ENCODE measurements at places on chromosomes 4 and X. TPM values are rescaled to one million over a fixed set of nuclear protein-coding genes. Genes with fewer than 3 reads are reported as not detected.

DNA sequence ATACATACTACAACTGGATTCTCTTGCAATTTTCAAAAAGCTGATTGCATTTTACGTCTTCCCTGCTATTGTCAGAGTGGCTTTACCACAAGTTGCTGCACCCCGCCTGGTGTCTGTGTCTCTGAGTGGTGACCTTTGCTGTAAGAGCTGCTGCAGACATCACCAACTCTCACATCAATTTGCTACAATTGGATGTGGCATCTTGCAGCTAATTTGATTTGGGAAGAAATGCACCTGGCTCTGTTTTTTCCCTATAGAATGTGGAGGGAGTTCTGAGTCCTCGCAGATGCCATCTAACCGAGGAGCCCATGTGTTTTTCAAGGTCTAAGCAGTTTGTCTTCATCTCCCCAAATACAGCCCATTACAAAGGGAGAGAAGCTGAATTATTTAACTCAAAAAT lies 73.8 kb upstream of the PHOX2B start:
- H3K27me3 ChIP-seq = no peaks in the 10 kb centered on the region
- H3K36me3 ChIP-seq = no peaks in the 10 kb centered on the region
- H3K4me1 ChIP-seq = no peaks in the 10 kb centered on the region
- no peak overlapping the region for H3K27ac ChIP-seq
- H3K4me3 ChIP-seq = no peak overlapping the region
- DNase-seq = no peak

Gene HPF1
- total RNA-seq = 18.9 TPM

GRCh38 chr4:158111241-158111640 lies 61.6 kb downstream of the GASK1B start:
- no peaks in the 10 kb centered on the region for H3K36me3 ChIP-seq
- H3K4me3 ChIP-seq = no peak overlapping the region
- H3K27ac ChIP-seq = no peak overlapping the region
- no peaks in the 10 kb centered on the region for H3K4me1 ChIP-seq

DNA sequence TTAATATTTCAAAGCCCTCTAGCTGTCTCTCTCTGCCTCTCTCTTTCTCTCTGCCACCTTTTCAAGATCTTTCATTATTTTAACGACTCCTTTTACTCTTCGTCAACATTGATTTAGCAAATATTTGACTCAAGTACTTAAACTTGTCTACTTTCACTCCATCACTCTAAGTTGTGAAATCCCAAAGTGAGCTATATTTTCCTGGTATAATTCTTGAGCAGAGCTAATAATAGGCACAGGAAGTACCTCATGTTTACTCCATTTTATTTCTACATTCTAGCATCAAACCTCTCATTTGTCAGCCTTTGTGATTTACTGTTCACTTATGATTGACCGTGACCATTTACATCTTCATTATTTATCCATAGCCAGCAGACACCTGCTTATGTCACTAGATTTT lies 482.5 kb downstream of the RPA4 start:
- H3K27me3 ChIP-seq = no peaks in the 10 kb centered on the region
- DNase-seq = peak; percentile 36
- H3K4me3 ChIP-seq = no peak overlapping the region
- H3K4me1 ChIP-seq = peaks cover 4% of the 10 kb centered on the region

Gene EPGN
- total RNA-seq = 1.2 TPM

Gene NHS
- 16.8 TPM for total RNA-seq

DNA sequence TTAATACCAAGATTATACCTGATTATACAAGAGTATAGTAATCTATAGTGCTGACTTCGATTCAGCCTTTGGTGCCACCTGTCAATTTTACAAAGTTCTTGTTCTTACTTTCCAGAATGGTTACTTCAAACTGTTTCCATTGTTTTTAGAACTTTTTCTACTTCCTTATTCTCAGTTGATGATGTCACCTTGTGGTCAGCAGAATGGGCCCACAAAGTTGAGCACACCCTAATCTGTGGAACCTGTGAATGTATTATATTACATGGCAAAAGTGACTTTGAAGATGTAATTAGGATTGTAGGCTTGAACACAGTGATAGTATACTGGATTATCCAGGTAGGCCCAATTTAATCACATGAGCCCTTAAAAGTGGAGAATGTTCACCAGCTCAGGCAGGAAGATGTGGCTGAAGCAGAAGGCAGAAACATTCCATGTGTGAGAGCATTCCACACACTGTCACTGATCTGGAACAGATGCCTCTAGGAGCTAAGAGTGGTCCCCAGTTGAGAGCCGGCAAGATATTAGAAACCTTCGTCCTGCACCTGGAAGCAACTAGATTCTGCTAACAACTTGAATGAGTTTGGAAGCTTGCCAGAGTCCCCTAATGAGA lies 6.3 kb upstream of the SGMS2 start:
- H3K36me3 ChIP-seq = no peaks in the 10 kb centered on the region
- H3K27ac ChIP-seq = no peak overlapping the region
- H3K4me3 ChIP-seq = no peak overlapping the region
- peaks cover 6% of the 10 kb centered on the region for H3K4me1 ChIP-seq
- no peaks in the 10 kb centered on the region for H3K27me3 ChIP-seq

DNA sequence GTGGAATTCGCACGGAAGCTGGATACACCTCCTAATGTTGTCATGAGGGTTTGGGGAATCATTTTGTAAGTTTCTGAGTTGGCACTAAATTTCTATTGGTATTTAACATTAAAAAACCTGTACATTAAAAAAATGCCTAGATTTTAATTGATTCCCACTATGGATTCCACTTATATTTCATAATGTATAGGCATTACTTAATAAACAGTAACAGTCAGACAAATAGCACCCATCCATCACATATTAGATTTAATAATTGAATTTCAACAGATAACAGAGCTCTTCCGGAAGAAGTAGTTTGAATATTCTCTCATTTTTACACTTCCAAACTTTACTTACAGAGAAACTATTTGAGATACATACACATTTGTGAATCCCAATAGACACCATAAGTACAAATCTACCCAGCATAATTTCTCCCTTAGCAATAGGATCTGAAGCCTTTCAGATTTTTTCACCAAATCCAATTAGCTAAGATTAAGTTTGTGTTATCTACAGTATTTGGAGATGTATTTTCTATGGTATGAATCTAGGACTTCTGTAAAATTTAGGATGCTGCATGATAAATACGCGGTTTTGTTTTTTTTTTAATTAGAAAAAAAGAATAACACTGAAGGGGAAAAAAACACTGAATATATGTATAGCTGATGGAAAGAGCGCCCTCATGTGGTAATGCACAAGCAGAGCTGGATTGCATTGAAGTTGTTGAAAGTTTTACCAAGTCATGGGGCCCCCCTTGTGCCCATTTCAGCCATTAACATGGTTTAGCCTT lies 12.2 kb upstream of the ODAM start:
- no peak overlapping the region for H3K27ac ChIP-seq
- no peaks in the 10 kb centered on the region for H3K27me3 ChIP-seq
- no peaks in the 10 kb centered on the region for H3K4me1 ChIP-seq
- no peak overlapping the region for H3K4me3 ChIP-seq
- no peaks in the 10 kb centered on the region for H3K36me3 ChIP-seq
- DNase-seq = peak; percentile 26

GRCh38 chrX:15202454-15203177 lies 67.3 kb downstream of the ASB9 start:
- no peak for DNase-seq
- H3K27me3 ChIP-seq = no peaks in the 10 kb centered on the region
- no peaks in the 10 kb centered on the region for H3K4me1 ChIP-seq
- H3K4me3 ChIP-seq = no peak overlapping the region
- H3K36me3 ChIP-seq = no peaks in the 10 kb centered on the region

DNA sequence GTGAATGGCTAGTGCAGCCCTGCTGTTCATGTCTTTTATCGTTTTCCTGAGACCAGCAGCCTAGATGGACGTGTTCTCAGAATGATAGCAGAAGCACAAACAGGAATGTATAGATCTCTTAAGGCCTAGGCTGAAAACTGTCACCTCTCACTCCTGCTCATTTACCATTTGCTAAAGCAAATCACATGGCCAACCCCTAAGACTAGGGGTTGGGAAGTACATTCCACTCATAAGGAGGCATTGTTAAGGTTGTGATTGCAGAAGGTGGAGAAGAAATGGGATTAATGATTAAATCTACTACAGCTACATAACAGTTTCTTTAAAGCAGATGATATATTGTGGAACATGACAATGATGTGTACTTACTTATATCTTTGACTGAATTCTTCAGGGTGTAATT lies 536.8 kb upstream of the FTHL17 start:
- peak overlapping the region; percentile 58 for H3K27ac ChIP-seq
- no peaks in the 10 kb centered on the region for H3K36me3 ChIP-seq
- H3K4me1 ChIP-seq = no peaks in the 10 kb centered on the region
- H3K4me3 ChIP-seq = no peak overlapping the region
- no peak for DNase-seq

DNA sequence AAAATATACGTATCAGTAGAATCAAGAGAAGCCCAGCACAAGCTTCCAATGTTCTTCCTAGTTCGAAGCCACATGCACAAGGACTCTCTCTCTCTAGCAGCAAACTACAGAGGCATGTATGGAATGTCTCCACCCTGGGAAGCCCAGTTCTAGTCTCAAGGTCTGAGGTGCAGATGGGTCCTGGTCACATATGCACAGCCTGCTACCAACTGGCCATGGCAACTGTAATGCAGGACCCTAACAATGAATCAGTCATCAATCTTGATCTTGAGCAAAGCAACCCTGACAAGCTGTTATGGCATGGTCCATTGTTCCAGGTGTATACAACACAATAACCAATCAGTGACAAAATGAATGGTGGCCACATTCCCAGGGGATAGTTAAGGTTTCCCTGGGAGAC lies 55.8 kb downstream of the MBNL3 start:
- no peaks in the 10 kb centered on the region for H3K4me1 ChIP-seq
- H3K36me3 ChIP-seq = no peaks in the 10 kb centered on the region
- H3K27ac ChIP-seq = no peak overlapping the region
- no peaks in the 10 kb centered on the region for H3K27me3 ChIP-seq
- no peak overlapping the region for H3K4me3 ChIP-seq

Gene HSFX4
- not detected for total RNA-seq

- peak overlapping the region; percentile 41 for H3K4me3 ChIP-seq
- H3K36me3 ChIP-seq = no peaks in the 10 kb centered on the region
- no peak for DNase-seq
Measured at GRCh38 chr4:125125276-125125675, 189.5 kb upstream of the FAT4 start.

- peak; percentile 18 for DNase-seq
- H3K27ac ChIP-seq = no peak overlapping the region
- no peaks in the 10 kb centered on the region for H3K27me3 ChIP-seq
- H3K4me3 ChIP-seq = no peak overlapping the region
Measured at GRCh38 chr4:6606465-6607235, 31.7 kb downstream of the MAN2B2 start.

Gene XAGE2
- not detected for total RNA-seq

DNA sequence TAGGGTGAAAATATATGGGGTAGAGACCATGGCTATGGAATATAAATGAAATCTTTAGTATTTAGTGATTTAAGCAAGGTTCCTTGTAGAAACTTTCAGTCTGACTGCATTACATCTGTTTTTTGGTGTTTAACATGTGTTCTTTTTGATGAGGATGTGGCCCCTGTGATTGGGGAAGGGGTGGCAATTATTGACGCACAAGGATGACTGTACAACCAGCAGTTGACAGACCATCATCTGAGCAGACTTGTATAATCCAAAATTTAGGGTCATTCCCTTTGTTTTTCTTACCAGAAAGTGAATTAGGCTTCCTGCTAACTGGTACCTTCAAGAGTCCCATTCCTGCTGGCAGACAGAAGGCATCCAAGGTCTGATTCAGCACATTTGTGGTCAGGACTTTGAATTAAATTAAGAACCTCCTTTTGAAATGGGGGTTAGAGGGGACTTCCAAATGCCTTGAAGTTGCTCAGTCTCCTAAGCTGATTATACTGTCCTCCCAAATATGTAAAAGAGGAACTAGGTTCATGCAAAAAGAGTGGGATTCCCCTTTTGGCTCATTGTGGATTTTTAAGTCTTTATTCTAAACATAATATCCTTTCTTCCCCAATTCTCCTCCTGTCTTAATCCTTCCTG lies 112.4 kb upstream of the CXCL13 start:
- no peak overlapping the region for H3K27ac ChIP-seq
- DNase-seq = no peak
- no peaks in the 10 kb centered on the region for H3K36me3 ChIP-seq
- H3K4me3 ChIP-seq = no peak overlapping the region

DNA sequence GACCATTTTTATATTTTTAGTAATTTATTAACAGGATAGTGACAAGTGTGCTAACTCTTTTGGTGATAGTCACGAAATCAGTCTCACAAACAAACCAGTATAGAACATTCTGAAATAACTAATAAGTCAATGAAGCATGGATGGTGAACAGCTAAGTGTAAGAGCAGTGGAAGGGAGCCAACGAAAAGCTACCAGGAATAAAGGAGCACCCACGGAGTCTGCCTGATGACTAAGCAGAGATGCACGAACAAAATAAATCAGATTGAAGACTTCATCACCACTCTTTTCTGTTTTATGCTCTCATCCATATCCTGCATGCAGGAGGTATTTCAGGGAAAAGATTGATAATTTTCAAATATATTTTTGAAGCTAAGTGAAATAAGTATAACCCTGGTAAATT lies 891.1 kb upstream of the HS3ST1 start:
- H3K36me3 ChIP-seq = no peaks in the 10 kb centered on the region
- H3K4me3 ChIP-seq = no peak overlapping the region
- no peak for DNase-seq
- no peak overlapping the region for H3K27ac ChIP-seq
- H3K27me3 ChIP-seq = no peaks in the 10 kb centered on the region
- no peaks in the 10 kb centered on the region for H3K4me1 ChIP-seq

Gene SPOCK3
- total RNA-seq = not detected

Gene PNMA5
- total RNA-seq = not detected

GRCh38 chr4:158625544-158625943 lies 46.1 kb downstream of the C4orf46 start:
- H3K4me3 ChIP-seq = no peak overlapping the region
- H3K4me1 ChIP-seq = peaks cover under 1% of the 10 kb centered on the region
- no peak overlapping the region for H3K27ac ChIP-seq
- no peaks in the 10 kb centered on the region for H3K36me3 ChIP-seq
- DNase-seq = no peak
- H3K27me3 ChIP-seq = peaks cover 26% of the 10 kb centered on the region

Gene ARMCX6
- 31.8 TPM for total RNA-seq

Gene MMRN1
- total RNA-seq = not detected
